CD4-positive, alpha-beta T cell treated with Interleukin-4 for 1 hour (primary cell): ENCODE measurements at places on chromosomes 5 and 9.

- no peak for DNase-seq
Observed at GRCh38 chr9:21758540-21758939, 43.9 kb upstream of the MTAP start.

- no peak for DNase-seq
Observed at GRCh38 chr5:17206021-17206420, 11.4 kb upstream of the BASP1 start.

- no peak for DNase-seq
Observed at GRCh38 chr5:5155617-5156016, 15.5 kb downstream of the ADAMTS16 start.

DNA sequence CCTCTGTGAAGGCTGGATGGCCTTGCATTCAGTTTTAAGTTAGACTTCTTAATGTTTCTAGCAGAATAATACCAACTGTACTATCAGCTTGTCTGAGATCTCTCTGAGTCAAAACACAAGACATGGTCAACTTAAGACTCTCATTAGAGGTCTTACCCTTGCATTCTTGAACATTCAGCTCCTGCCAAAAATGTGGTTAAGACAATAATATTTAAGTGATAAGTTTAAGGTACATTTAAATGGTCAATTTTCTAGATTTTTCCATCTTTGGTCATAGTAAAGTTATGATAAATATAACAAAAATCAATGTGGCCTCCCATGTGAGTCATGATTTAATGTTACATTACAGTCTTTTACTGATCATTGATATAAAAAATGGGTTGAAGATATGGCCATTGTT lies 75.0 kb downstream of the NR2F1 start:
- DNase-seq, result no peak

DNA sequence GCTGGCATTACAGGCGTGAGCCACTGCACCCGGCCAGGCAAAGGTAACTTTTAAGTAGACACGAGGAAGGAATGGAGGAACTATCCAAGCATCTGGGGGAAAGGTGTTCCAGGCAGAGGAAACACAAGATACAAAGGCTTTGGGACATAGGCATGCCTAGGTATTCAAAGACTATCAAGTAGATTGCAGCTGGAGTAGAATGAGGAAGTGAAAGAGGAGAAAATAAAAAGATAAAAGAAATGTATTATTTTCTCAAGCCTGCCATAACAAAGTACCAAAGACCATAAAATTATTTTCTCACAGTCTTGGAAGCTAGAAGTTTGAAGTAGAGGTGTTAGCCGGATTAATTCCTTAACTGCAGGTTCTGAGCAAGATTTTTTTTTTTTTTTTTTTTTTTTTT lies 39.9 kb upstream of the GRIN3A start:
- no peak for DNase-seq

GRCh38 chr9:17970277-17970676 lies 391.4 kb downstream of the SH3GL2 start:
- no peak for DNase-seq

GRCh38 chr5:134328619-134329018 lies 38.4 kb downstream of the CDKL3 start:
- DNase-seq, result no peak

DNA sequence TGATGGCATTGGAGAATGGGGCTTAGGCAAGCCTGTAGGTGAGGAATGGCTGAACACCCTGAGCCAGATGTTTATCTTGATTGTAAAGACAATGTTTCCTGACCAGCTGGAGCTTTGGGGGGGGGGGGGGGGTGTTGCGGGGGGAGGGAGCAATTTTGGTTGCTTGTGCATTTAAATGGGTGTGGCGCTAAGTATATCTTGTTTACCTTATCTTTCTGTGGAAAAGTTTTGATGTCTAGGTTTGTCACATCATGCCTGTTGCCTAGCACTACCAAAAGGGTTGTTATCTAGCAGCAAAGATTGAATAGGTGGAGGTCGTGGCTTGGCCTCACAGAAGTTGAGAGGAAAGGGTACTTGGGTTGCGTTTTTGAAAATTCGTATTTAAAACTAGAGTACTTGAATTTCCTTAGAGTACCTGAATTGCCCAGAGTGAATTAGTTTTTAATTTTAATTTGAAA lies 1.3 kb downstream of the SMAD5 start:
- no peak for DNase-seq

DNA sequence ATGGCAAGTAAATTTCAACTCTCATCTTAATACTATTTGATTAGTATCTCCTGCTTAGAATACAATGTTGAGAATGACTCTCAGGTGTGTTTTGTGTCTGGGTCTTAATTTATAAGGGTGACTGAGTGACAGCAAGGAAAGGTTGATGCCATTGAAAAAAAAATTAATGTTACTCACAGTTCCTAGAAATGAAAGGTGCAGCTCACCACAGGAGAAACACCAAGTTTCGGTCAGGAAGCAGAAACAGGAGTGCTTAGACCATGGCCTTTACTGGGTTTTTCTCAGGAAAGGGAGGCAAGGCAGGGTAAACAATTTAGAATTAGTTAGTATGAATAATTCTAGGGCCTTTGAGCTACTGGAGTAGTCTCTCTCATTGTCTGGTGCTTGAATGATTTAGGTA lies 159.2 kb upstream of the C9orf72 start:
- DNase-seq, result no peak

DNA sequence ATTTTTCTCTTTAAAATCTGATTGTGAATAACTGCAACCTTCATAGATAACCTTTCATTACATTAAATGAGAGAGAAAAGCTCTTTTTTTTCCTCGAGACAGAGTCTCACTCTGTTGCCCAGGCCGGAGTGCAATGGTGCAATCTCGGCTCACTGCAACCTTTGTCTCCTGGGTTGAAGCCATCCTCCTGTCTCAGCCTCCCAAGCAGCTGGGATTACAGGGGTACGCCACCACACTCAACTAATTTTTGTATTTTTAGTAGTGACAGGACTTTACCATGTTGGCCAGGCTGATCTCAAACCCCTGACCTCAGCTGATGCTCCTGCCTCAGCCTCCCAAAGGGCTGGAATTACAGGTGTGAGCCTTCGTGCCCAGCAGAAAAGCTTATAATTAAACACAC lies 69.9 kb upstream of the ERBIN start:
- DNase-seq, result no peak

DNA sequence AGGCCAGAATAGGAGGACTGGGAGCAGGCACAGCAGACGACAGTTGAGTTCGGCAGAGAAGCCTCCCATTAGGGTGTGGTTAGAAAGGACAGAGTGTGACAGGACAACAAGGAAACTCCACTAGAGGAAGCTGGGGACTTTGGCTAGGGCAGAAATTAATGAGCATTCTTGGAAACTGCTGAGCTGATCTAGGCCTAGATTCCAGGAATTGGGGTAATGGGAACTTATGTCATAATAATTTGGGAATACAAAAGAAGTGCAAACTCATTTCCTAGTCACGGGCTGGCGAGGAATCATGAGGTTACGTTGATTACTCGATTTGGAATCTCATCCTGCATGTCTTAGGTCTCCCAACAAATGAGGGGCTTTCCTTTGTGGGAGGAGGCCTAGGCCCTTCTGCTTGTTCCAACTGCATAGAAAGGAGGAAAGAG lies 144.6 kb upstream of the RPS23 start:
- no peak for DNase-seq

GRCh38 chr5:172642486-172642885 lies 1.4 kb downstream of the NEURL1B start:
- no peak for DNase-seq

- DNase-seq, result no peak
Observed at GRCh38 chr5:63794296-63794695, 167.9 kb downstream of the HTR1A start.

DNA sequence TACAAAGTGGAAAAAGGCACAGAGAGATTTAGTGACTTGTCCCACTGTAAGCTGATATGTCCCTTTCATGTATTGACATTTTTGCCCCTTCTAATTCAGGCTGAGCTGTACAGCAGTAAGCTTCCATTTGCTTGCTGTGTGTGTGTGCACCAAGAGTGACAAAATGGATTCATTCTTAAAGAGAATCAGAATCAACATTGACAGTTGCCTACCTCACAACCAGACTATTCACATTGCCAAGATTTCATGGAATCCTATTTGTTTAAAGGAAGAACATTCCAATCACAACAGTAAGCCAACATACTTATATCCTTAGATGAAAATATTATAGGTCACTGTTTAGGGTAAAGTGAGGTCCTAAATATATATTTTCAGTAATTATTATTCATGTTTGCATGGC lies 102.6 kb downstream of the TMEM232 start:
- DNase-seq, result no peak

- no peak for DNase-seq
Observed at GRCh38 chr5:160937570-160937969, 85.6 kb upstream of the ATP10B start.

DNA sequence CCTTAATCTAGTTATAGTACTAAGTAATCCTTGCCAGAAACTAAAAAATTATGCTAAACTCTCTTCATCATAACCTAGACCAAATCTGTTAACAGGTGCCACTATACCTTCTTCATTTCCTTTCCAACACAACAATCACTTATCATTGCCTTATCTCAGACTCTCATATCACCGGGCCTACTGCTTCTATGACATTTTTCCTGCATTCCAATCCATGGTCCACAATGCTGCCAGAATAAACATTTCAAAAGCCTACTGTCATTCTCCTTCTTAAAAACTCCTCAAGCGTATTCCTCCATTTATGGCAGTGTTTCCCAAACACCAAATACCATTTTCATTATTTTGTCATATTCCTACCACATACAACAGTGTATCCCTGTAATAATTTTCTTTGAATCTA lies 6.5 kb downstream of the PPP6C start:
- no peak for DNase-seq

- no peak for DNase-seq
Observed at GRCh38 chr5:36669015-36669651, 62.7 kb downstream of the SLC1A3 start.

- DNase-seq, result no peak
Observed at GRCh38 chr9:135255033-135255840, 167.8 kb downstream of the OLFM1 start.

- DNase-seq, result peak; percentile 17
Observed at GRCh38 chr5:148186248-148187003, 16.4 kb upstream of the SPINK6 start.

DNA sequence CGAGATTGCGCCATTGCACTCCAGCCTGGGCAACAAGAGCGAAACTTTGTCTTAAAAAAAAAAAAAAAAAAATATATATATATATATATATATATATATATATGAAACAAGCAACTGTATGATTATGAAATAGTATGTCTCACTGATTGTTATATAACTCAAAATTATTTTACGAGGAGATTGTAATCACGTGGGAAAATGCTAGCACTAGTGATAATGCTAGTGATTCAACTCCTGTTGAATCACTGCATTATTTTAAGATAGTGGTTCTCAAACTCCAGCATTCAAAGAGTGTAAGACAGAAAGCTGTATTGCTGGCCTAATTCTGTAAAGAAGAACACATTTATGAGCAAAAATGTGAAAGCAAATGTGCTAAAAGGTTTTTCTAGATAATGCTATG lies 12.4 kb upstream of the PTPN3 start:
- no peak for DNase-seq

GRCh38 chr9:79615038-79615437 lies 43.3 kb downstream of the TLE4 start:
- no peak for DNase-seq

DNA sequence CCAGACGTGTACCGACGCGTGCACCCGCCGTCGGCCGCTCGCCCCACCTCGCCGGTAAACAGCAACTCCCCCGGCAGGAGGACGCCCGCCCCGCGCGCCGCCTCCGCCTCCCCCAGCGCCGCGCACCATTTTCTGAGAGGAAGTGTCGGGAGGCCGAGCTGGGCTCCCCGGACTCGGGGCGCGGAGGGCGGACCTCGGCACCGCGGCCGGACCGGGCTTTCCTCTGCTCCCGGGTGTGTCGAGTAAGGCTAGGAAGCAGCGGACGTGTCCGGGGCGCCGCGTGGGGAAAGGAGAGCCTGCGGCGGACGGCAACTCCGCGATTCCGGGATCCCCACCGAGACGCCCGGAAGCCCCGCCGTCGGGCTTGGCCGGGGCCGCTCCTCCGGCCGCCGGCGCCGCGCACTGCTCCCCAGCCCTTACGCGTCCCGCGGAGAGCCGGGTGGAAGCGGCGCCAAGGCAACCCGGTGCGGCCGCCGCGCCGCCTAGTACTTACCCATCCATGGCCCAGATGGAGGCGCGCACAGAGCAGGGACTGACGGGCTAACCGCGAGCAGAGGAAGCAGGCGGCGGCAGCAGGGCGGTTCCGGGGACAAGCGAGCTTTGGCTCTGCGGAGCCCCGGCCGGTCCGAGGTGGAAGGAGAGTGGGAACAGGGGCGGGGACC lies at the start of gene PTBP3:
Gene PTBP3 (minus strand): TSS at position 643 of the 662 bp plus-strand sequence. CDS start 35,754 bp downstream, outside the sequence.
- peak; percentile 81 for DNase-seq

DNA sequence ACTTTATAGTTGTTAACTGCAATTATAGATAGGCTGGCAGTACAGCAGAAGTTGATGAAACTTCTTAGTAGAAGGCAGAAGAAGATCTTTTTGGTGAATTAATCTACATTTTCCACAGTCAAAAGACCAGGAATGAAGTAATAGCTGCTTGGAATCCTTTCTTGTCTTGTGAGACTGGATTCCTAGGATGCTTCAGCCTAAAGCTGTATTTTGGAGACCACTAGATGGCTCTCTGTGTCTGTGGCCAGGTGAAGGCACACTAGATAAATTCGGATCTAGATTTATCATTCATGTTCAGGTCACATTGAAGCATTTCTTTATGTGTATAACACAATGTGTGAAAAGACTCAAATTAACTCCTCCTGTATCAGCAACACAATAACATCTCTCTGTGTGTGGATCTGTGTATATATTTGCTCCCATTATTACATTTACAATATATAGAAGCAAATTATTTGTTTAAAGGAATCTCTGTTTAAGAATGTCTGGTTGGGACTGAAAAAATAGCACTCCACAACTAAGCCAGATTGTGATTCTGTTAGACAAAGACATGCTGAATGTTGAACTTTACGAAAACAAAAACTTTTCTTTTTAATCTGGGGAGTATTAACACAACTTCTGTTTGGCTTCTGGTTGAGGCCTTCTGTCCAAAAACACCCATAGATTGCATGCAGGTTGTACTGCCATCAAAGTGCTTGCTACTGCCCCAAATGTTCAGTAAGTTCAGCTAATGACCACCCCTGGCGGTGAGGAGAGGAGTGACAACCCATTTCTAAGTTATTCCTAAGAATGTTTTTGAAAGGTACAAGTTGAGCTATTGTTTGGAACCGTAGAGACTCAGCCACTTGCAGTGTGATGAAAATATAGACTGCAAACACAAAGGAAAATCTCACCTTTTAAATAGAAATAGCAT lies 10.6 kb downstream of the GRIN3A start:
- no peak for DNase-seq

DNA sequence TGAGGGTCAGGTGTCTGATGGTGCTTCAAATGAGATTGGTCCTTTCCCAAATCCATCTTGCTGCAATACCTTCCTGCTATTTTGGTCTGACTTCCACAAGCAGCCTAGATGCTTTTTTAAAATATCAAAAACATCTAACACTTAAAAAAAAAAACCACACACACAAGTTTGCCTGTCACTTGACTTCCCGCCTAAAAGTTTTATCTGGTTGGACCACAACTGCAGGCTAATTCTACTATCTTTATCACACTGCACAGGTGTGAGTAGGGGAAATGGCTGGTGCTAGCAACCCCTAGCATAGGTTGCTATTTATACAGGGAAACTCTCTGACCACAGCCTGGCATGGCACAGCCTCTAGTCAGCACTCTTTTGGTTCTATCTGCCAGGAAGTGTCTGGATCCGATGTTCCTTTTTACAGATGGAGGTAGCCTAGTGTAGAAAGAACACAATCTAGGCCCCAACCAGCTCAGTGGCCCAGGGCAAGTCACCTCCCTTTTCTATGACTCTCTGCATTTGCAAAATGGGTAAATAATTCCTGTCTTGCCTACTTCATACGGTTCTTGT lies at the start of gene HEMGN:
Gene HEMGN (minus strand): TSS at position 92 of the 564 bp plus-strand sequence. CDS start 36 bp downstream, at position 56.
- DNase-seq, result peak; percentile 71
